ENCODE measurements at places on chromosomes 7 and 10.

DNA sequence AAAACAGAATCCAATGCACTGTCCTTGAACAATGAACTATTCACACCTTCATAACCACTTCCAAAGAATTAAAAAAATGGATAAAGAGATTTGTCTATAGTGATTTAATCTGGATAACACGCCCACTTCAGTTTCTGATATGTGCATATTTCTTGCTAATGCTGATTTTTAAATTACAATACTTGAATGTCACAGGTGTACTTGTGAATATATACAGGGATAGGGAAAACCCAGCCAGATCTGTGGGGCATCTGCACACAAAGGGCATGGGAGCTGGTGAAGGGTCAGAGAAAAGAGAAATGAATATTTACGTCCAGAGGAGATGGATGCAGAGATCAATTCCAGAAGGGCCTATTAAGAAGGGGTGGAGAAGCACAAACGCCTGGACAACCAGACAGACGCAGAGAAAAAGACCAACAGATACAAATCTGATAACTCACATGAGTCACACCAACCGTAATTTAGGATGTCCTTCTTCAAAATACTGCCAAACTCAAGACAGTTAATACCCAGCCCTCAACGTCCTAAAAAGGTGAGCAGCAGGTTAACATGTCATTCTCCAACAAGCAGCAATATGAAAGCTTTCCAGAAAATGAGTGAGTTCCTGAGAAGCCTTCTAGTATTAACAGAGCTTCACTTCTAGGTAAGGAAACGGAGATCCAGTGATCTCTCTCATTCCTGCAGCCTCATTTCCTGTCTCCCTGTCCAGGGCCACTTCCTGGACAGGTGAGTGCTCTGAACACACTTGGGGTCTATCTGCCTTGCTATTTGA lies 41.9 kb downstream of the PIP4K2A start:
- no peak for DNase-seq

DNA sequence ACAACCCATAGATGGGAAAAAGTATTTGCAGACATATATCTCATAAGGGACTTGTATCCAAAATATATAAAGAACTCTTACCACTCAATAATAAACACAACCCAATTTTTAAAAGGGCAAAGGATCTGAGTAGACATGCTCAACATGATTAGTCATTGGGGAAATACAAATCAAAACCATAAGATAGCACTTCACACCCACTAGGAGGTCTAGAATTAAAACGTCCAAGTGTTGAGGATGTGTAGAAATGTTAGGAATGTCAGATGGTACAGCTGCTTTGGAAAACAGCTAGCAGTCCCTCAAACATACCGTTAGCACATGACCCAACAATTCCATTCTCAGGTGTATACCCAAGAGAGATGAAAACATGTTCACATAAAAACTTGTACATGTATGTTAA lies 8.3 kb downstream of the PSTK start:
- DNase-seq, result no peak

DNA sequence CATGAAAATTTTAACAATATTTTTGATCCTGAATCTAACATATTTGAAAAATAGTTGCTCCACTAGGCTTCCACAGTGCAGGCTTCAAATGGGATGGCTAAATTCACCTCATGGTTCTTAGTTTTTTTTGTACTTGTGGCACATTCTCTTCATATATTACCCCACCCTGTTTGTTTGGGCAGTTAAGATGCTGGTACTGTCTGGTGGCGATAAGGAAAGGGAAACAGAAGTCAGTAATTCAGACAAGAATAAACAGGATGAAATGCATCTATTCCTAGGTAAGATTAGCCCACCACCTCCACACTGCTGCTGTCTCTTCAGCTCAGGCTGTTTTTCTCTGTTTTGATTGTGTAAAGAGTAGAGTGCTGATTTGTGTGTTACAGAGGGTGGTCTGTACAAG lies 44.2 kb downstream of the GLRX3 start:
- no peak for DNase-seq

DNA sequence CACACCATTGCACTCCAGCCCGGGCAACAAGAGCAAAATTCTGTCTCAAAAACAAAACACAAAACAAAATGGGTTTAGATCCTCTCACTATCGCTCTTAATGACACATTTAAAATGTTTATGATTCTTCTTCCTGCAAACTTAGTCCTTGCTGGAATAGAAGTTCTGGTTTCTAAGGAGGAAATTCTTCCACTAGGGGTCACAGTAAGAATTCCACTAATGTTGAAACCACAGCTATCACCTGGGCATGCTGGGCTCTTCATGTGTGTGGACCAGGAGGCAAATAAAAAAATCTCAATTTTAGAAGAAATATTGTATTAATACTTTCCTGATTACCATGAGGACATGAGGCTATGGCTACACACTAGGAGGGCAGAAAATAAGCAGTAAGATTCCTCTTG lies 915.8 kb downstream of the TYW1 start:
- DNase-seq, result no peak

DNA sequence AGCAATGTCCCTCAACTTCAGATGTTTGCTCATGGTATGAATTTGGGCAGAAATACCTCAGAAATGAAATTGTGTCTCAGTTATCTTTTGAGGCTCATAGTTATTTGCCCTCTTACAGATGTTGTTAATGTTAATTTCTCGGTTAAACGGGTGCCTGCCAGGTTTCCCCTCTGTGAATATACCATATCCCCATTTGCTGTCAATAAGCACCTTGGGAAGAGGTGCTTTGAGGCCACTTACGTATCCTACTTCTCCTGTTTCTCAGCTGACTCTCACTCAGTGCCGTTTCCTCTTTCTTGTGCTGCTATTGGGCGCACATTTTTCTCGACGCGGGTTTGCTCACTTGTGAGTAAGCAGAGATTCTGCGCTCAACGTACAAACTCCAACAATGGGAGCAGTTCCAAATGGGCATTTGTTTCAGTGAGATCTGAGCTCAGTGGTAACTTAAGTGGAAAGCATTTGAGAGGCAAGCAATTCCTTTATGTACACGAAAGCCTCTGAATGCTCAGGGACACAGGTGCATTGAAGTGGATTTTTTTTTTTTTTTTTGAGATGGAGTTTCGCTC lies 34.8 kb upstream of the JAKMIP3 start:
- DNase-seq, result no peak

GRCh38 chr7:158810846-158811245 lies 18.5 kb downstream of the ESYT2 start:
- DNase-seq, result no peak

DNA sequence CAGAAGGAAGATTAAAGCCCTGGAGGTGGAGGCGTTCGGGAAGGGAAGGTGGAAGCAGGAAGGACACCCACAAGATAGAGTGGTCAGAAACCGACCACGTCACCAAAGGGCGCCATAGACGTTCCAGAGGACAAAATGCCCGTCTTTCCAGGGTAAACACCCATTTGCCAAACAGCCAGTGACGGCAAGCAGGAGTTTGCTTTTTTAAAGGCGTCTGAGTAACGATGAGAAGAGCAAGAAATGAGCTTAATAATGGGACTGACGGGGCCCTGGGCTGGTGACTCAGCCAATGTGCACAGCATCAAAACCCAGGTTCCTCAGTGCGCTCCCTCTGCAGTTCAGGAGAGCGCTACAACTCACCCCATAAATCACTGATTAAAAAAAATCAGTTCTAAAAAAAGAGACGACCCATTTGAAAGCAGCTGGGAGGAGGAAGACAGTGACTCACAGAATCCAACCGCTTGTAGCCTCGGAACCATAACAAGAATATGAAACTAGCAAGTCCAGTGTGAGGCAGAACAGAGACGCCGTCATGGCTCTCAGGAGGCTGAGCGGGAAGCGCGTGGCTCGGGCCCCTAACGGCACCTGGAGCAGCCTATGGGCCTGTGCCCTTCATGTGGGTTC lies 5.9 kb downstream of the DIP2C start:
- DNase-seq, result no peak

GRCh38 chr10:16986082-16986405 lies 143.6 kb downstream of the CUBN start:
- DNase-seq, result no peak

DNA sequence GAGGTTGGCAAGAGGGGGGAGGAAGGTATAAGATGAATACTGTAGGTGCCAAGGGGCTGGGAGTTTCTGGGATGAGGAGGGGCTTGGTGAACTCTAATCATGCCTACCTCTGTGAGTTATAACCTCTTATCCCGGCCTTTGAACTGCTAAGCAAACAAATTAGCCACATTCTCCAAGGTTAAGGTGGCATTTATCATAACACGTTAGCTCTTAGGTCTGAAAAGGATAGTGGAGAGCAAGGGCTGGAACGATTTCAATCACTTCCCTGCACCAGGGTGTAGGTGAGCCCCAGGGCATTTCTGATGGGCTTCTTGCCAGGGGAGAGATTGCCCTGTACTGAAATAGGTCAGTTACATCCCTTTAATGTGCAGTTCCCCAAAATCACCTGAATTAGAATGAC lies 28.6 kb upstream of the DMBT1 start:
- DNase-seq, result no peak

GRCh38 chr7:106855540-106856132 lies 9.4 kb upstream of the PIK3CG start:
- no peak for DNase-seq

DNA sequence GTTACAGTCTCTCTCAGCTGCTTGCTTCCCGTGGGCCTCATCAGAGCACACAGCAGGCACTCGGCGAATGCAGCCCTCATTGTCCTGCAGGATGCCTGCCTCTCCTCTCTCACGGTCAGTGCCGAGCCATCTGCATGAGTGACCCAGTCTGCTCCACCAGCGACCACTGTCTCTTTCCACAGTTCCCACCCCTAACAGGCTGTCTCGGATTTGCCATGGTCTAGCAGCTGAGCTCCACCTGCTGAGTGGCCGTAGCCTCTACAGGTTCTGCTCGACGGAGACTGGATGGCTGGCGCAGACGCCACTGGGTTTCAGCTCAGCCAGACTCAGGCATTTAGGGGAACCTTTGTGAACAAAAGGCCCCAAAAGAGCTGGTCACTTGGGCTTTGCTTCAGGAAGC lies 209.4 kb upstream of the FOXK1 start:
- no peak for DNase-seq

DNA sequence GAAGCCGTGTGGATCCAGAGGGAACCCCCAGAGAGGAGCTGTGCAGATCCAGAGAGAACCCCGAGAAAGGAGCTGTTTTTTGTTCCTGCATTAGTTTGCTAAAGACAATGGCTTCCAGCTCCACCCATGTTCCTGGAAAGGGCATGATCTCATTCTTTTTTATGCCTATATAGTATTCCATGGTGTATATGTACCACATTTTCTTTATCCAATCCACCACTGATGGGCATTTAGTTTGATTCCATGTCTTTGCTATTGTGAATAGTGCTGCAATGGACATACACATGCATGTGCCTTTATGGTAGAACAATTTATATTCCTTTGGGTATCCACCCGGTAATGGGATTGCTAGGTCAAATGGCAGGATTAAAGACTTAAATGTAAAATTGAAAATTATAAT lies 95.4 kb upstream of the RHEB start:
- DNase-seq, result no peak

- no peak for DNase-seq
Measured at GRCh38 chr10:65294329-65294728, 1631.5 kb upstream of the LRRTM3 start.

- DNase-seq, result no peak
Measured at GRCh38 chr7:47407821-47408674, 173.9 kb downstream of the TNS3 start.

- DNase-seq, result no peak
Measured at GRCh38 chr7:28481091-28481926, 69.0 kb downstream of the CREB5 start.

DNA sequence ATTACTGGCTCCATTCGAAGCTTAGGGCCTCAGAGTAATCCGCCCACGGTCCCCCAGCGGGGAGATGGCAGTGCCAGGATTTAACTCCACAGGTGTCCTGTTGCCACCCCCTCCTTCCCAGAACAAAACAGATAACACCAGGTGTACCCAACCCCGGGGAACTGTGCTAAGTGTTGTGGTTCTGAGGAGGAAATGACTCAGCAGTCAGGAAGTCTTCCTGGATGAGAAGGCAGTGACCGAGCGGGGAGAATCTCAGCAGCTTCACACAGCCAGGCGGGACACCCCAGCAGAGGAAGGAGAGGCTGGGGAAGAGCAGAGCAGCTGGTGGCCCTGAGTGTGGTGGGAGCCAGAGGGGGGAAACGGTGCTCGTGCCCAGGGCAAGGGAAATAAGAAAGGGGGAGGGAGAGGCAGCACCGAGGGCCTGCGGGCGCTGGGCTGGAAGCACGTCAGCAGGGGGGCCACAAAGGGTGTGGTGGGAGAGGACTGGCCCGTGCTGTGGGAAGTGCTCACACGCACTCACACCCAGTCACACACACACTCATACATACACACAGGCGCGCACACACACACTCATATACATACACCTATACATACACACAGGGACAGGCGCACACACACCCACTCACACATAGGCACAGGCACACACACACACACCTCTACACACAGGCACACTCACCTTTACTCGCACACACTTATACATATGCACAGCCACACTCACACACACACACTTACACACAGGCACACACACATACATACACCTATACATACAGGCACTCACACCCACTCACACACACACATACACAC lies 59.8 kb upstream of the CHST15 start:
- DNase-seq, result peak; percentile 17

All from T-helper 9 cell (primary cell).